ENCODE measurements at places on chromosomes 1 and 21.

GRCh38 chr1:114342376-114342775 lies 168.6 kb downstream of the TRIM33 start:
- DNase-seq = no peak

DNA sequence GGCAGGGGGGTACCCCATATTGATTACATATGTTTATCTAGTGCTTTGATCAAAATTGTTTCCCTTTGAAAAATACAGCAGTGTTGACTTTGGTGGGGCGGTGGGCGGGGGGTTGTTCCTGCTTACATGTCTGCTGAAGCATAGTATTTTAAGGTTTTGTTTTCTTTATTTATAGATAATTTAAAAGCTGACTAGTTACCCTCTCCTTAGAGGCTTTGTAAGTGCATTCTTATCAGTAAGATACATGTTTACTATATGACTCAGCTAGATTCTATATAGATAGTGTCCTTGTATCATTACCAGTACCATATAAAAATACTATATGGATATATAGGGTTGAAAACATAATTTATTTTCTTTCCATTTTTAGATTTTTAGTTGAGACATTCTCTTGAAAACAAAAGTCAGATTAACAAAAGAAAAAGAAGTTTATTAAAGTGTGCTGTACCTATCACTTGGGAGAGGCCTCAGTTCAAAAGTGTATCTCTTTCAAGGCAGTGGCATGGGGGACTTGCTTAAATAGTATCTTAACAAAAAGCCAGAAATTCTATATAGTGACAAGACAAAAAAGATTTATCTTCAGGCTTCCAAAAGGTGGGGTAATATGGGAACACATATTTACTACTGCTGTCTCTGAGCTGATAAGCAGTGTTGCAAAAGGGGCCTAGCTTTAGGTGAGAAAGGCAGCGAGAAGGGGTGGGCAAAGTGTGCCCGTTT lies 79.0 kb downstream of the HS2ST1 start:
- DNase-seq = no peak

- no peak for DNase-seq
These were observed 207.5 kb downstream of the KCNK2 start for GRCh38 chr1:215290018-215290417.

DNA sequence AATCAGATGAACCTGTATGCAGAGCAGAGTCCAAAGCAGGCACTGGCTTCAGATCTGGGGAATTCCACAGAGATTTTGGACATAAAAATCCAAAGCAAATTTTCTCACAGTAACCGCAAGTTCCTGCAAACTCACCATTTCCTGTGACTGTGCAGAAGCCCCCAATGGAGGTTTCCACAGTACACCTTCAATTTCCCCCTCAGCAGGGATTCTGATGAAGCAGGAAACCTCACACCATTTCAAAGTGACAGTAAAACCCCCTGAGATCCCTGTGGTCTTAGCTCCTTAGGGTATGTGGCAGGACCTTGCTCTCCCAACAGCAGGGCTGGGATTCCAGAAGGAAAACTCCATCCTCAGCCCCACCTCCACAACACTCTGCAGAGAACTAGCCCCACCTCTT lies 6.0 kb upstream of the TGFBR3 start:
- no peak for DNase-seq

DNA sequence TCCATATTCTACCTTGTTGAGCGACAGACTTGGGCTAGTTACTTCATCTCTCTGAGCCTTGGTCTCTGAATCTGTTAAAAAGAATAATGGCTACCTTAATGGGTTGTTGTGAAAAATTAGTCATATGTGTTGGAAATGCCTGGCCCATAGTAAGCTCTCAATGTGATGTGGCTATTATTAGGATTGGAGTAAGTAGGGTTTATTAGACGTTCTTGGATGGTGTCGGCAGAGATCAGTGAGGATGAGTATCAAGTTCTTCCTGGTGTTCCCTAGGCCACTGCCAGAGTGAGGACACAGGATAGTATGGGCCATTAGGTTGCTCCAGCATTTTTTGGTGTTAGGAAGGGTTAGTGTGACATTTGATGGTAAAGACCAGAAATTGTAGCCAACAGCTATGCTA lies 121.1 kb upstream of the DUSP10 start:
- no peak for DNase-seq
